ENCODE measurements at places on chromosomes 13 and 19.

DNA sequence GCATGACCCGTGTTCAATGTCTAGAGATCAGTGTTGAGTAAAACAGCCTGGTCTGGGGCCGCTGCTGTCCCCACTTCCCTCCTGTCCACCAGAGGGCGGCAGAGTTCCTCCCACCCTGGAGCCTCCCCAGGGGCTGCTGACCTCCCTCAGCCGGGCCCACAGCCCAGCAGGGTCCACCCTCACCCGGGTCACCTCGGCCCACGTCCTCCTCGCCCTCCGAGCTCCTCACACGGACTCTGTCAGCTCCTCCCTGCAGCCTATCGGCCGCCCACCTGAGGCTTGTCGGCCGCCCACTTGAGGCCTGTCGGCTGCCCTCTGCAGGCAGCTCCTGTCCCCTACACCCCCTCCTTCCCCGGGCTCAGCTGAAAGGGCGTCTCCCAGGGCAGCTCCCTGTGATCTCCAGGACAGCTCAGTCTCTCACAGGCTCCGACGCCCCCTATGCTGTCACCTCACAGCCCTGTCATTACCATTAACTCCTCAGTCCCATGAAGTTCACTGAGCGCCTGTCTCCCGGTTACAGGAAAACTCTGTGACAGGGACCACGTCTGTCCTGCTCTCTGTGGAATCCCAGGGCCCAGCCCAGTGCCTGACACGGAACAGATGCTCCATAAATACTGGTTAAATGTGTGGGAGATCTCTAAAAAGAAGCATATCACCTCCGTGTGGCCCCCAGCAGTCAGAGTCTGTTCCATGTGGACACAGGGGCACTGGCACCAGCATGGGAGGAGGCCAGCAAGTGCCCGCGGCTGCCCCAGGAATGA lies 1.5 kb upstream of the CEACAM5 start:
- peaks cover 3% of the 10 kb centered on the region for H3K4me1 ChIP-seq
- H3K27me3 ChIP-seq = peaks cover 38% of the 10 kb centered on the region
- DNase-seq = no peak
- H3K4me3 ChIP-seq = no peak overlapping the region
- no peaks in the 10 kb centered on the region for H3K36me3 ChIP-seq

GRCh38 chr19:46014941-46015686 lies 7.7 kb downstream of the PGLYRP1 start:
- H3K36me3 ChIP-seq = peaks cover 39% of the 10 kb centered on the region
- peak overlapping the region; percentile 9 for H3K4me3 ChIP-seq
- peaks cover 26% of the 10 kb centered on the region for H3K4me1 ChIP-seq
- H3K27ac ChIP-seq = no peak overlapping the region

DNA sequence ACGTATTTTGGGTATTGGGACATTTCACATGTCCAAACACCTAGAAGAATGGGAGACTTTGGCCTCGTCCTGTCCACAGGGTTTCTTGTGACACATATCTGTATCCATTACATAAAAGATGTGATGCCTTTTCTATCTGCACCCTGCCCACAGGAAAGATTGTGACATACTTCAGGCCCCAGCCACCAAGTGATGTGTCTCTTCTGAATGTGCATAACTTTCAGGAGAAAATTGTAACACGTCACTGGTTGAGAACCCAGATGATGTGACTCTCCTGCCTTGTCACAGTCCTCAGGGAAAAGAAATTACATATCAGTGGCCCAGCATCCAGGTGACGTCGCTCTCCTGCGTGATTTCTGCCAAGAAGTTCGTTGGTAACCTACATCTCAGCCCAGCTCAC lies 21.0 kb upstream of the ZNF681 start:
- H3K4me1 ChIP-seq = no peaks in the 10 kb centered on the region
- H3K27ac ChIP-seq = no peak overlapping the region
- DNase-seq = no peak
- no peaks in the 10 kb centered on the region for H3K27me3 ChIP-seq

- peak overlapping the region; percentile 33 for H3K27ac ChIP-seq
- H3K4me1 ChIP-seq = no peaks in the 10 kb centered on the region
- no peak for DNase-seq
- H3K36me3 ChIP-seq = no peaks in the 10 kb centered on the region
Measured at GRCh38 chr13:74047931-74048600, 86.1 kb downstream of the KLF12 start.

DNA sequence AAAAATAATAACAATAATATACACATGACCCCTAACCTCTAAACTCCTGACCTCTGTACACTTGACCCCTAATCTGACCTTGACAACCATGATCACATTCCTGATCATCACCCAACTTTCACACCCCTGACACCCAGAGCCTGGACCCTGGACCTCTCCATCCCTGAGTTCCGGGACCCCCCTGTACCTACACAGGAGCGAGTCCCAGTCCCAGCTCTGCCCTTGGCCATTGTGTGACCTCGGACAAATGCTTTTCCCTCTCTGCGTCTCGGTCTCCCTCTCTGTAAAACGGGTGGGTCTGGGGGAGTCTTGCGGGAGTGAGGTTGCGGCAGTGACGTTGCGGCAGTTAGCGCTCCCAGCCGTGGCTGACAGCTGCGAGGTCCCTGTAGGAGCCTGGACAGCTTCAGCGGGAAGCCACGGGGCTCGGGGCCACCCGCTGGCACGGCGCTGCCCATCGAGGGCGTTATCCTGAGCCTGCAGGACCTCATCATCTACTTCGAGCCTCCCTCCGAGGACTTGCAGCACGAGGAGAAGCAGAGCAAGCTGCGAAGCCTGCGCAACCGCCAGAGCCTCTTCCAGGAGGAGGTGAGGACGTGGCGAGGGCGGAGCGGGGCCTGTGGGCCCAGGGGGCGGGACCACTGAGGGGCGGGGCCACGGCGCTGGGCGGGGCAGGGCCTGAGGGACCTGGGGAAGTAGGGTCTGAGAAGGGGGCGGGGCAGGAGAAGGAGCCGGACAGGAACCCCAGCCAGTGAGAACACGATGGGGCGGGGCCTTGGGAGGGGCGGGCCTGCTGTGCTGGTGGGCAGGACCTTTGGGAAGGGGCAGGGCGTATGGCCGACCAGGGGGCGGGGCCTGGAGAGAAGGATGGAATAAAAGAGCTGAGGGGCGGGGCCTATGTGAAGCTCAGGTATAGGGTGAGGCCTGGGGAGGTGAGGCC lies 19.2 kb downstream of the RYR1 start:
- H3K4me3 ChIP-seq = no peak overlapping the region
- peaks cover 2% of the 10 kb centered on the region for H3K36me3 ChIP-seq
- no peaks in the 10 kb centered on the region for H3K27me3 ChIP-seq
- H3K4me1 ChIP-seq = no peaks in the 10 kb centered on the region
- H3K27ac ChIP-seq = no peak overlapping the region
- DNase-seq = no peak

GRCh38 chr13:45783346-45784043 lies 68.1 kb downstream of the SIAH3 start:
- no peaks in the 10 kb centered on the region for H3K27me3 ChIP-seq
- no peak for DNase-seq
- peaks cover 24% of the 10 kb centered on the region for H3K4me1 ChIP-seq
- H3K27ac ChIP-seq = no peak overlapping the region
